Activated CD4-positive, alpha-beta T cell treated with anti-CD3 and anti-CD28 coated beads, Interleukin-2, amount 50 U/mL, for 24 hours (primary cell): ENCODE measurements at places on chromosomes 13 and 19.

- DNase-seq: no peak
Observed at GRCh38 chr13:40624383-40624782, 42.1 kb downstream of the FOXO1 start.

DNA sequence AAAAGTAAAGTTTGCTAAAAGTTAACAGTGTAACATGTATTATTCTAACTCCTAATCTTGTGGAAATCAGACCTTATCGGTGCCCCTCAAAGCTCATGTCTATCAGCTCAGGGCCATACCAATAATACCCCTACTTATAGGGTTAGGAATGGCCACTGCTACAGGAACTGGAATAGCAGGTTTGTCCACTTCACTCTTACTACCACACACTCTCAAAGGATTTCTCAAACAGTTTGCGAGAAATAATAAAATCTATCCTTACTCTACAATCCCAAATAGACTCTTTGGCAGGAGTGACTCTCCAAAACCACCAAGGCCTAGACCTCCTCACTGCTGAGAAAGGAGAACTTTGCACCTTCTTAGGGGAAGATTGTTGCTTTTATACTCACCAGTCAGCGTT, 1677.7 kb downstream of the OLFM4 start:
- no peak for DNase-seq

DNA sequence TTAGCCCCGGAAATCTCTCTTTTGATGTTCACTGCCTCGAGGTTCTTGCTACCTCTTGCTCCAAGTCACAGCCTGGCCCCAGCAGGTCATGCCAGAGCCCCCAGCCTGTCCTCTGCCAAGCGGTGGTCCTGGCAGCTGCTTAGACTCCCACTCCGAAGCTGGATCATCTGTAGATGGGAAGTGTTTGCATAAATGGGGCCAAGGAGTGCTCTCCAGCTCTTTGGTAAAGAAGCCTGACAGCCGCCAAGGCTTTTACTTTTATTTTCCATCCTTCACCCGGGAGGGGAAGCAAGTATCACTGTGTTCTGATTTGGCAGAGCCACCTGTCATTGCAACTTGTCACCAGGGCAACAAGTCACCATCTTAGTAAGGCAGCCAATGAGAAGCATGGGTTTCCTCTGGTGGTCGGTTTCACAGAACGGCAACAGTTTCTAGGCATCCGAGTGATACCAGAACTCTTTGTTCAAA, 10.6 kb upstream of the RETN start:
- peak; percentile 54 for DNase-seq

- no peak for DNase-seq
Observed at GRCh38 chr13:26605845-26606244, 48.4 kb downstream of the WASF3 start.

DNA sequence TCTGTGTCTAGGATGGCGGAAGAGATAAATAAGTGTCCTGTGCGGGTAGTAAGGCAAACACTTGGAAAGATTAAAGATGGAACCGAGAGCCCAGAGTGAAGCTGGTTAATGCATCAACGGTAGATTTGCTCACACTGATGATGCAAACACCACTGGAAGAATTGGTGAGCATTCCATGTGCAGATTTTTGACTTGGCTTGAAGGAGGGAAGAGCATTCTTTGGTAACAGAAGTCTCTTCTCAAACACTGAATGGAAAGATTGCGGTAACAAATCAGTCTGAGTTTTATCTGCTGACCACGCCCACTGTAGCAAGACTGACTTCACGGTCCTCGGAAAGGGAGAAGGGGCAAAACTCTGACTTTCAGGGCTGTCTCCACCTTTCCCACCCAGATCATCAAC, 112.5 kb downstream of the COL4A1 start:
- DNase-seq: no peak

GRCh38 chr19:47512948-47513319, 1.9 kb downstream of the NAPA start:
- no peak for DNase-seq

- no peak for DNase-seq
Observed at GRCh38 chr13:41455725-41456419, 1.5 kb upstream of the RGCC start.

GRCh38 chr13:27391471-27391870, 32.9 kb upstream of the GTF3A start:
- no peak for DNase-seq

GRCh38 chr13:40341501-40341900, 324.9 kb downstream of the FOXO1 start:
- no peak for DNase-seq

GRCh38 chr13:94154367-94154766, 325.1 kb downstream of the DCT start:
- no peak for DNase-seq

- no peak for DNase-seq
Observed at GRCh38 chr19:38532939-38533338, 84.8 kb downstream of the MAP4K1 start.

- DNase-seq: peak; percentile 31
Observed at GRCh38 chr19:49327878-49328544, 3.0 kb upstream of the SLC6A16 start.

DNA sequence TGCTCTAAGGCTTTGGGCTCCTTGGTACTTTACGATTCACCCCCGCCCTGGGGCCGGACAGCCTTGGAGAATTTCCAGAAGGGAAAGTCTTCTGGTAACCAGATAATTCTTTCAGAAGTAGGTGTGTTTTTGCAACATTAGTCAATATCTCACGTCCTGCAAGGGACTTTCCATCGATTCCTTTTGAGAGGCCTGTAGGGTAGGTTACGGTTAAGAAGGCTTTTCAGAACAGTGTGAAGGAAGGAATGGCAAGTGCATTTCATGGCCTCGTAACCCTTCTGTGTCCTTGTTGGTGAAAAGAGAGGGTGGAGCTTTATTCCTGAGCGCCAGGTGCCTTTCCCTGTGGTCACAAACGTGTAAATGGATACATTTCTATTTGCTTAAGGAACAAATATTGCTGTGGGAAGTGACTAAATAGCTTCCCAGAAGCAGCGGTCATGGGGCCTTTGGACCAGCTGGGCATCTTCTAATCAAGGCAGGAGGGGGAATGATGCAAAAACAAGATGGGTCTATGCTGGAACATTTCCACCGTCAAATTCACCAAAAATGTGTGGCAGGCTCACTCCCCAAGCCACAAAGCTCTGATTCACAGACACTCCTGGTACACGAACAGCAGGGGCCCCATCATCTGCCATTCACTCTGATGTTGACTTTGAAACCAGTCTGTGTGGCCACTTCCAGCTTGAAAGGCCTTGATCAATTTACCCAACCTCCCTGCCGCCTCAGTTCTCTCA, 99.2 kb downstream of the ANKRD10 start:
- DNase-seq: no peak

- no peak for DNase-seq
Observed at GRCh38 chr19:18526316-18526715, 4.4 kb upstream of the ELL start.

DNA sequence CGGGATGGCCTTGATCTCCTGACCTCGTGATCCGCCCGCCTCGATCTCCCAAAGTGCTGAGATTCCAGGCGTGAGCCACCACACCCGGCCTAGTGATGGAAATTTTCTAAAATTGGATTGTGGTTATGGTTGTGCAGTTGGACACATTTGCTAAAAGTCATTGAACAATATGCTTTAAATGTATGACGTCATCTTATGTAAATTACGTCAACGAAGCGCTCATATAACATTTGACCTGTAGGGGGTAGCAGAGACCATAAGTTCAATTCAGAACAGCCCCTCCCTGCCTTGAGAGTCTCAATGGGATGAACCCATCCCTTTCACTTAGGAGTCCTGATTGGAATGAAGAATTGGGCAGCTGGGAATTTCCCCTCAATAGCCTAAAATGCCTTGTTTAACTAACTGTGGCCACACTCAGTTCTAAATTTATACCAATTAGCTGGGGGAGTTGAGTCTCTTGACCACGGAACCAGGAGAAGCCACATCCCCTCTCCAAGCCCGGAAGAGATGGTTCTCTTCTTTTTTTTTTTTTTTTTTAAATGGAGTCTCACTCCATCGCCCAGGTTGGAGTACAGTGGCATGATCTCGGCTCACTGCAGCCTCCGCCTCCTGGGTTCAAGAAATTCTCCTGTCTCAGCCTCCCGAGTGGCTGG, 15.2 kb upstream of the TLE6 start:
- peak; percentile 70 for DNase-seq

- DNase-seq: no peak
Observed at GRCh38 chr13:34779171-34779570, 162.9 kb upstream of the NBEA start.

DNA sequence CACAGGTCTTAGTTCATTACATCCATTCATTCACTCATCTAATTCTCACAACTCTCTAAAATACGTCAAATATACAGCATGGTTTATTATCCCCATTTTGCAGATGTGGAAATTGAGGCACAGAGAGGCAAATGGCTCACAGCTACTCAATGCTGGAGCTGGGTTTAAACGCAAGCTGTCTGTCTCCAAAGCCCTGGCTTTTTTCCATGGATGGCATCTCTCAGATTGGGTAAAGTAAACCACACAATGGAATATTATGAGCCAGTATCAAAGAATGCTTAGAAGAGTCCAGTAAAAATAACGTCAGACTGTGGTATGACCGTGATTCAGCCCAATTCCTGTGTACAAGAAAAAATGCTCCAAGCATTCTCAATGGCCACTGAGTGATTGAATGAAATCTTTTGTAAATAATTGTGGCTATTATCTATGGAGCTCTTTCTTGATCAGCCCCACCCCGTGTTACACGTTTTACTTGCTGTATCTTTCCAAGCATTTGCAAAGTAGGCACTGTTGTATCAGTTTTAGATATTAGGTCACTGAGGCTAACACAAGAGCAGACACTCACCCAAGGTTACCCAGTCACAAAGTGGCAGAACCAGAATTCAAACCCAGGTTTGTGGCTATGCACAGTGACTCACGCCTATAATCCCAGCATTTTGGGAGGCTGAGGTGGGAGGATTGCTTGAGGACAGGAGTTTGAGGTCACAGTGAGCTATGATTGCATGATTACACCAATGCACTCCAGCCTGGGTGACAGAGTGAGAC, 5.5 kb upstream of the ACP7 start:
- no peak for DNase-seq

- DNase-seq: no peak
Observed at GRCh38 chr19:32863841-32864240, 5.7 kb downstream of the SLC7A9 start.

DNA sequence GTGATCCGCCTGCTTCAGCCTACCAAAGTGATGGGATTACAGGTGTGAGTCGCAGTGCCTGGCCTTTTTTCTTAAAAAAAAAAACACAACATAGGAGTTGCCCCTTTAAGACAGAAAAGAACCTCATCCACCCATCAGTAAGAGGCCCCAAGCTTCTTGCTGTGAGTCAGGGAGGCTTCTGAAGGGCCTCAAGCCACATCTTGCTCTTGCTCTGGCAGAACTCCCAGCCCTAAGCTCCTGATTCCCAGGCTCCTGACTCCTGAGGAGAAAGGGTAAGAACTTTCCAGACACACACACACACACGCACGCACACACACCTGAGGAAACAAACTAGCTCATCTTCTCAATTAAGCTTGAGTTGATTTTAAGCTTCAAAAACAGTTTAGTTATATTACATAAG, 6.9 kb downstream of the ETFB start:
- DNase-seq: no peak

- no peak for DNase-seq
Observed at GRCh38 chr13:97359181-97360057, 74.5 kb upstream of the RAP2A start.

- DNase-seq: no peak
Observed at GRCh38 chr13:59024434-59024833, 1139.3 kb downstream of the DIAPH3 start.

- DNase-seq: peak; percentile 96
Observed at GRCh38 chr19:19865750-19866610, at the start of gene ZNF253. Gene ZNF253, plus strand, starts transcription at chr19:19865882. Its CDS starts 115 bp downstream, at chr19:19865997.

DNA sequence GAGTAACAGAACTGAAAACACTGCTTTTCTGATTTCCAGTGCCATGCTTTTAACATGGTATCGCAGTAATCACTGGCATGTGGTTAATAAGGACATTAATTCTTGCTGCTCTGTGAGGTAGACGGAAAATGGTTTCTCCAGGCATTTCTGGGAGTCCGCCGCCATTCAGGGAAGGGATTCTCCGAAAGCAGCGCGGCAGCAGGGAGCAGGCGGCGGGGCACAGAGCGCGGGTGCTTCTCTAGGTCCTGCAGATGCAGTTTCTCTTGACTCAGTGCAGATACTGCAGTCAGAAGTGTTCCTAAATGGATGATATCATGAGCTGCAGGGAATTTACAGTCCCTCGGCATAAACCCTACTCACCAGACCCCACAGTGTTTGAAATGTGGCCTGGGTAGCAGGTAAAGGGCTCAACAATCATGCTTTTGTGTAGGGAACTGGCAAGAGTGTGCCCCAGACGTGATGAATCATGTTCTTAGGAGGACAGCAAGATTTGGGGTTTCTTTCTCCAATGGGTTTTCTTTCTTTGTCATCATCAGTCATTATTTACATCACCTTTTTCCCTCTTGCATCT, 338.6 kb upstream of the ARGLU1 start:
- DNase-seq: no peak

DNA sequence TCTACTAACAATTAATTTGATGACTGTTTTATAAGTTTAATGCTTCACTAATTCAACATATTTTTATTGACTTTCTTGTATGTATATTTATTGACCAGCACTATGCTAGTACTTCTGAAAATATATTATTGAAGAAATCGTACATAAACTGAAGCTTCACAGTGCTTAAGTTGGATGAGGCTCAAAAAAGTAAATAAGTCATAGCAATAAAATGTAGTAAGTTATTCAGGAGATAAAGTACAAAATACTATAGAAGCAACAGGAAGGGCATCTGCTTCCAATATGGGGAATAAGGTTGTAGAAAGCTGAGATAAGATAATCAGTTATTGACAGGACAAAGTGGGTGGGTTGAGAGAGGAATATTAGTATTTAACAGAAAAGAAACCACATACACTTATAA, 944.9 kb upstream of the MIR17HG start:
- no peak for DNase-seq

DNA sequence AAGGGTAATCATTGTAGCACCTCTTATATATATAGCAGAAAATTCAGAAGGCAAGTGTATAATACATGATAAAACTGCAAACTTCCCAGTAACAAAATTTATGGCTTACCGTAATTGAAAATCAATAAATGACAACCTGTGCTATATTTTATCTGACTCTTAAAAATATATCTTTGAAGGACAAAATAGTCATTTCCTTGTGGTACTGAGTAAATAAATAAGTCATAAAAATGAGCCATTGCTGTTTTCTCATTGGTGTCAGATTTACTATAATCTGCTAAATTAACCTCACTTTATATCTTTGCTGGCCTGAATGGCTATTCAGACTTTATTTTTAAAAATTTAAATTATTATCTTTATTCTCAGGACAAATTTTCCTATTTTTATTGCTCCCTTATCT, 1319.1 kb upstream of the SPRY2 start:
- no peak for DNase-seq

- no peak for DNase-seq
Observed at GRCh38 chr13:80235166-80235966, 105.6 kb downstream of the SPRY2 start.

- DNase-seq: peak; percentile 72
Observed at GRCh38 chr19:45038931-45039893, at the start of gene CLASRP. Gene CLASRP, plus strand, starts transcription at chr19:45039045. Its CDS starts 1,168 bp downstream, at chr19:45040213.
